Omental fat pad (tissue), 4 donors: ENCODE measurements at places on chromosomes 1 and 21. TPM values are rescaled to one million over a fixed set of nuclear protein-coding genes. Genes with fewer than 3 reads are reported as not detected.
A peak's percentile ranks its signal among the peaks of the same experiment; 100 is the strongest.

DNA sequence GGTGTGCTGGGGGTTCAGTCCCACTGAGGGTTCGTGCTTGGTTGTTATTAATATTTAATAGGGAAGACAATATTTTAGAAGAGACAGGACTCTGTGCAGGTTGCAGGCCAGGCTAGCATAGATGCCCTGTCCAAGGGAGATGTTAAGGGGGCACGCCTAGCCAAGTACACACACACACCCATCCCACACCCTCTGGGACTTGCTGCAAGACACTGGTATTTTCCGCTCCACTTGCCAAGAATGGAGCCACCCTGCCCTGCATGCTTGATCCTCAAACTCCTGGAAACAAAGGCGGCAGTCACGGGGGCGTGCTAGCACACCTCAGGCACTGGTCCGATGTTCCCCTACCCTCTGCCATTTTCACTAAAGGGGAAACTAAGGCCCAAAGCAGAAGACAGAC lies 99.1 kb downstream of the MRPL37 start:
- DNase-seq, result no peak

Gene PRDX1
- 287 TPM for total RNA-seq

GRCh38 chr1:31795801-31796621 lies 19.8 kb downstream of the SPOCD1 start:
- peak; percentile 22 for DNase-seq

DNA sequence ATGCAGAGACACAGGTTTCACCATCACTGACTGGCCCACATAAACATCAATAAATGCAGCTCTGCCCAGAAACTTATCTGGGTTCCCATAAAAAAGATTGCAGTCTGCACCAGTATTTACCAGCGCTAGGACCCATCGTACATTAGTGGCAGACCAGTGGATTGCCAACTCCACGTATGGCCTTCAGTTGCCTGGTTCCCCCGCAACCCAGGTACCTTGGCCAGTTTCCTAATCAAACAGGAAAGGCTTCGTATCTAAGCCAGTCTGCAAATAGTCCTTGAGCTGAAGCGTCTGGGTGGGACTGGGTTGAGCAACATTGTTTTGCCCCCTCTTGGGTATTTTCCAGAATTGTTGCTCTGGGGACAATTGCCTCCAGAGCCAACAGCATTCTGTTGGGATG lies 1639.3 kb downstream of the MRPL39 start:
- DNase-seq, result no peak

Gene MSH4
- total RNA-seq, result 0.24 TPM

GRCh38 chr1:6599141-6599975 lies 3.3 kb downstream of the KLHL21 start:
- DNase-seq, result no peak

DNA sequence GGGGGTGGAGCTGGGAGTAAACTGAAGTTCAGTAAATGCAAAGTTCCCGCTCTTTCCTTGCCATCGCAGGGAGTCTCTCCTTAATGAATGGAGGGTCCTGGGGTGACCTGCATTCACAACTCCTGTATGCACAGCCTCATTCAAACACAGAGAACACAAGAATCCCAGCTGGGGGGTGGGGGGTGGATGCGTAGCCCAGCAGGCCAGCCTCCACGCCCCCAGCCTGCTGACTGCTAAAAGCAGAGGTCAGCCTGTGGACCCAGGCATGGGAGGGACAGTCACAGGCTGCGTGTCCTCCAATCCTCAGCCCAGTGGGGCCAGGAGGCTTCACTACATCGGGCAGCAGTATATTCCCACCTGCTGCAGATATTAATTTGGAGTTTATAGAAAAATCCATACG lies 263.1 kb downstream of the GRIK3 start:
- no peak for DNase-seq

Gene MAP3K7CL
- 6.6 TPM for total RNA-seq

DNA sequence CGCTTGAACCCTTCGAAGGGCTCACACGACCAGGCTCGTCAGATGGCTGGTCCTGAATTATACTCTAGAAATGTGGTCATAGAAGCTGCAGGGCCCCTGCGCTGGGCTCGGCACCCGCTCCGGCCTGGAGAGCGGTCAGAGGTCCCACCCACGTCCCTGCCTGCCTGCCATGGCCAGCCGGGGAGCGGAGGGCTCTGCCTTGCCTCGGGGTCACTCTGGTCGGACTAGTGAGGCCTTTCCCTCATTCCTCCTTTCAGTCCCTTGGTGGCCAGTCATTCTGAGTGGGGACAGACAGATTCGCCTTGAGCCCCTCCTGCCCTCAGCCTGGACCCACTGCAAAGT lies 529 bp upstream of the MARCKSL1 start:
- DNase-seq, result no peak

GRCh38 chr1:74690364-74690696 lies 16.7 kb upstream of the ERICH3 start:
- DNase-seq, result no peak

Gene CFAP57
- total RNA-seq, result 0.46 TPM

DNA sequence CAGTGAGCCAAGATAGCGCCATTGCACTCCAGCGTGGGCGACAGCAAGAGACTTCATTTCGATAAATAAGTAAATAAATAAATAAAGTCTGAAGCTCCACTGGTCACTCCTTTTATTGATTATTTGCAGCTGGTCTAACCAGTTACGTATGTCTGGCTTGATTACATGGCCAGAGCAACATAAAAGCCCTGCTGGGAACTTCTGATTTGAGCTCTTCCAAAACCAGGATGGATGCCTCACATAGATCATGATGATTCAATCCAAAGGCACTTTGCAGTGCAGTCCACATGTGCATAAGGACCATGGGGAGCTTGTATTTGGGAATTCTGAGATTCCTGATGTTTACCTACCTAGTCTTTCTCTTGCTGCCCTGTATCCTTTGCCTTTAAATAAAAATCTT lies 24.0 kb downstream of the NSUN4 start:
- DNase-seq, result no peak

Gene CD2
- total RNA-seq, result 2.0 TPM

Gene LCE1D
- not detected for total RNA-seq

Gene S100A7
- total RNA-seq, result not detected

- no peak for DNase-seq
Measured at GRCh38 chr1:231553320-231553719, 24.9 kb downstream of the TSNAX start.

DNA sequence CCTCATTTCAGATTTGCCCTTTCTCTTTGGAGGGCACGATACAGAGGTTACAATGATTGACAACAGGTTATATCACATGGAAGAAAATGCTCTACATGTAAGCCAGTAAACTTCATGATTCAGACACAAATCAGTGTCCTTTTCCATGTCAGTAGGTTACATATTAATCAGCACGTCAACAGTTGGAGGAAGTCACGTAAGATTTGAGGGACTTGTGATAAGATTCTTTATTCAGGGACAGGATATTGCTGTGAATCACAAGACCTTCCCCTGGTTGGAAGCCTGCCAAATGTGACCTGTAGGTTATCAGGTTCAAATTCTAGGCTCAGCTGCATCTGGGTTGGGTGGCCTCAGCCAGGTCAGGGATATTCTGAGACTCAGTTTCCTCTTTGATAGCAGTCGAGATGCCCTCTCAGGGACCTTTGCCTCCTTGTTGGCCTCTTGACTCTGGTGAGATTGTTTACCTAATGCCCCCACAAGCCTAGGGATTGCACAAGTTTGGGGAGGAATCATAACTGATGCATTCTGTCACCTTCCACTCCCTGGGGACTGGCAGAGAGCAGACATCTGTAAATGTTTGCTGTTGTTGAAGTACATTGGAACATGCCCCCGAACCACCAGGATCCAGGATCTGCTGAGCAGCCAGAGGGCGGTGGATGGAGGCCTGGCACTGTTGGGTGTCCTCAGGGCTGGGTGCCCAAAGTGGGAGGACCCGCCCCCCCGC lies 31.9 kb downstream of the SERINC2 start:
- DNase-seq, result no peak

DNA sequence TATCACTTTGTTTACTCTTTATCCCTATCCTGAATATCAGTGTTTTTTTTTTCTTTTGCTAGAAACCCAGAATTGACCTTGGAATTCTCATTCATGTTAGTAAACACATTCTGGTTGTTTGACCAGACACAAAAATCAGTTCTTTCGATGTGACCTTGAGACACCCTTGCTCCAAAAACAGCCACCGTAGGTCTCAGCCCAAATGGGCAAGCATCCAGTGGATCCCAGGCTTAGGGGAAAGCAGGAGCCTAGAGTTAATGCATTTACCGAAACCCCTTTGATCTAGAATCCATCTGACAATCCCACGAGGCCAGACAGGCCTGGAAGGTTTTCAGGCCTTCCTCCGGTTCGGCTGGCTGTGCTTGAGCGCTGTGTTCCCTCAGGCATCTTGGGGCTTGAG lies 47.6 kb downstream of the IRF2BP2 start:
- no peak for DNase-seq

DNA sequence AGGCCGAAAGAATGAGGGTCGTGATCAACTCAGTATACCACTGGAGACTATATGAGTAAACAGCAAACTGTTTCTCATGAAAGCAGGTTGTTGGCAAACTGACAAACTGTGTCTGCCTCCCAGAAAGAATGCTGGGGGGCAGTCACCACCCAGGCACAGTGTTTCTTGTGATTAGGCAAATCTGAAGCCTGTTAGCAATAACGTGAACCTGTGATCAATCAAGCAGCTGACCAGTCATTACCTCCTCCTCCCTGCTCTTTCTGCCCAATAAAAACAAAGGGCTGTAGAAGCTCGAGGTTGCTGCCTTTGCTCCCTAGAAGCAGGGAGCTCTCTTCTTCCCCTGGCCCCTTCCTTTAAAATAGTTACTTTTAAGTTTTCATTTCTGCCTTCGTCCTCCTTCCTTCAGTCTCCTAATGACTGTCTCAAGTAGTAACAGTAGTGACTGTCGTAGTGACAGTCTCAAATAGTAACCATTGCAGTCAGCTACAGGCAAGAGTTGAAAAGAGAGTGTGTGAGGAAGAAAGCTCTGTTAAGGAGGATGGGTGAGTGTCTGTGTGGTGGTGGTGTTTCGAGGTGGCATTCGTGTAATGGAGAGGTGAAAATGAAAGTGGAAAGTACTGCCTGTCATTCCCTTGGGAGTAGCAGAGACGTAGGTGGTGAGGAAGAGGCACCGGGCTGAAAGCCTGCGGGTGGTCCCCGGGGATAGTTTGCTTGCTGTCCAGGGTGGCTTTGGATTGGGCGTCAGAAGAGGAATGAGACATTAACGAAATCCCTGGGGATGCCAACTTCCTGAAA lies 14.5 kb downstream of the HHAT start:
- no peak for DNase-seq

DNA sequence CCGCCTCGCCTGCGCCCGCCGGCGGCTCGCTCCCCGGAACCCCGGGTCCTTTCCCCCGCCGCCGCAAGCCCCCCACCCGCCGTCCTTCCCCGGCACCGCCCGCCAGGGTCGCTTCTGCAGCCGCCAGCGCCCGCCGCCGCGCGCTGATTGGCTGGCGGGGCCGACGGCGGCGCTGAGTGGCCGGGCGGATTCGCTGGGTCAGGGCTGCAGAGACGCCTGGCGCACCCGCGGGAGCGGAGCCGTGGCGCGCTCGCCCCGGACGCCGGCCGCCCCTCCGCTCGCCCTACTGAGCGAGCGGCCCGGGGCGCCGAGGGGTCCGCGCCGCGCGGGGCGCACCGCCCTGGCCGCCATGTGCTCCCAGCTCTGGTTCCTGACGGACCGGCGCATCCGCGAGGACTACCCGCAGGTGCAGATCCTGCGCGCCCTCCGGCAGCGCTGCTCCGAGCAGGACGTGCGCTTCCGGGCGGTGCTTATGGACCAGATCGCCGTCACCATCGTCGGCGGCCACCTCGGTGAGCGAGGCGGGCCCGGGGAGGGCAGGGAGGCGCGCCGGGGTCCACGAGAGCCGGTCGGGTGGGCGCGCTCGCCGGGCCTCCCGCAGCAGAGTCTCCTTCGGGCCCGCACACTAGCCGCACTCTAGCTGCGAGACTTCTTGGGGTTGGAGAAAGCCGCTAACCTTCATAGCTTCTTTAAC lies at the start of gene RIMKLA:
TSS of gene RIMKLA (plus strand) at position 207 of the 694 bp plus-strand sequence. CDS start at position 350, 143 bp downstream.
- DNase-seq, result no peak

DNA sequence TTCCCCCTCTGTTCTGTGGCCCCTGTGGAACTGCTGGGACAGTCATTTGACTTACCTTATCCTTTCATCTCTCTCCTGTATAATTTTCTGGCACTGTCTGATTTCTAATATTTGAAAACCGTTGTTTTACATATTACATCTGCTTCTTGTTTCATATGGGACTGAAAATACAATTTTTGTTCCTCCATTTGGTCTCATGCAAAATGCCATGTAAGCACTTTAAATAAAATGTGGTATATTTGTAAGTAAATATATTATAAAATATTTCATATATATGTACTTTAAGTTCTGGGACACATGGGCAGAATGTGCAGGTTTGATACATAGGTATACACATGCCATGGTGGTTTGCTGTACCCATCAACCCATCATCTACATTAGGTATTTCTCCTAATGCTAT lies 93.9 kb upstream of the PLPPR5 start:
- DNase-seq, result no peak

Gene MACF1
- 309 TPM for total RNA-seq

DNA sequence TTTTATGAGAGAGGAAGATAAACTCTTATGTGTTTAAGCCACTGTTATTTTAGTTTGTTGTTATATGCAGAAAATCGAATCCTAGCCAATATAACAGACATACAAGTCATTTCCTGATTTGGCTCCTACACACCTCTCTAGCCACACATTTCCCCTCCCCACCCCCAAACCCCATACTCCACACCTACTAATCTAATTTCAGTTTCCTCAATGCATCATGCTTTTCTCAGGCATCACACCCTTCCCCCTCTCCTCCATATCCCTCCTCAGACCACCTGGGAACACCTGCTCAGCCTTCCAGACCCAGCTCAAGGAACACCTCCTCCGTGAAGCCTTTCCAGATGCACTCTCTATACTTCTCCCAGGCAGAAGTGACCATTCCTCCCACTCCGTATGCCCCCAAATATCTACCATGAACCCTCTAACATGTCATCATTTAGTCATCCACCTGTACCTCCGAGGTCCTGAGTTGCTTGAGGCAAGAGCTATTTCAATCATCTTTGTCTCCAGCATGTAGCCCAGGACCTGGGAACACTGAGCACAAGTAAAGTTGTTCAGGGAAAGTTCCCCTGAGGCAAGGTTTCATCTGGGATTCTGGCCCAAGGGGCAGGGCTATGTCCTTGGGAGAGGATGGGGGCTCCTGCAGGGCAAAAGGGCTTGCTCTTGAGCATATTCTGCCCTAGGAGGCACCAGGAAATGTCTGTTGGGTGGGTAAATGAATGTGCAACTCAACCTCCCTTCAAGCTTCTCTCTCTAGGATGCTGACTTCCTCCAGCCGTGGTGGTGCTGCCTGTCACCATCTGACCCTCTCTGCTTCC lies 126.8 kb downstream of the HIVEP3 start:
- DNase-seq, result no peak

Gene OR10K2
- total RNA-seq, result not detected

Gene ZFP69B
- 0.56 TPM for total RNA-seq

DNA sequence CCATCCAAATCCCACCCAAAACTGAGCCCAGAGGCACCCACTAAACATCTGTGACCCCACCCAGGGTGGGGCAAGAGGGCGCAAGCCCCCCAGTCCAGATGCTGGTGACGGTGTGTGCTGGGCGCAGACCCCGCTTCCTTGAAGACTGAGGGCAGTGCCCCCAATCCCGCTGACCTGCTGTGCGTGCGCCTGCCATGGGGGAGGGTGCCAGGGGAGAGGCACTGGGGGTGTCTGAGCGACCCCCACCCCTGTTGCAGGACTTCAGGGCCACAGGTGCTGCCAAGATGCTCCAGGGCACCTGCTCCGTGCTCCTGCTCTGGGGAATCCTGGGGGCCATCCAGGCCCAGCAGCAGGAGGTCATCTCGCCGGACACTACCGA lies 13.3 kb downstream of the COL6A2 start:
- peak; percentile 2 for DNase-seq

Gene PTCH2
- 0.63 TPM for total RNA-seq
